ENCODE measurements at places on chromosomes 4 and X.

GRCh38 chr4:44738615-44739014 is 12.3 kb upstream of the GNPDA2 start:
- no peak for DNase-seq

- DNase-seq: no peak
These were observed 214.4 kb downstream of the DCHS2 start for GRCh38 chr4:154277172-154277571.

DNA sequence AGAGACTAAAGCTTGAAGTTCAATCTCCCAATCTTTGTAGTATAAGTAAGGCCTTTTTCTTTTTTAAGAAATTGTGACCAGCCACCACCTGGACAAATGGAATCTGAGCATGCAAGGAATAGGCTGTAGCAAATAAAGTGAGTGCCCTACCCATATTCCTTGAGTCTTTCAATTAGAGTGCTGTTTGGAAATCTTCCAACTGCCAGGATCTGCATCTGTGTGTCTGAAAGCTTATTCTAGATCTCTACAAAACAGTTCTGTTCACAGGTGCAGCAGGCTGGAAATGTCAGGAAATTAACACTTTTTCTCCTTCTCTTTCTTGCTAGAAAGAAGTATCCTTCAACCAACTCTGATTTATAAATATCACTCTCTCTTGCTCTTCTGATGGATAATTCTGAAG is 76.7 kb upstream of the NDST3 start:
- no peak for DNase-seq

DNA sequence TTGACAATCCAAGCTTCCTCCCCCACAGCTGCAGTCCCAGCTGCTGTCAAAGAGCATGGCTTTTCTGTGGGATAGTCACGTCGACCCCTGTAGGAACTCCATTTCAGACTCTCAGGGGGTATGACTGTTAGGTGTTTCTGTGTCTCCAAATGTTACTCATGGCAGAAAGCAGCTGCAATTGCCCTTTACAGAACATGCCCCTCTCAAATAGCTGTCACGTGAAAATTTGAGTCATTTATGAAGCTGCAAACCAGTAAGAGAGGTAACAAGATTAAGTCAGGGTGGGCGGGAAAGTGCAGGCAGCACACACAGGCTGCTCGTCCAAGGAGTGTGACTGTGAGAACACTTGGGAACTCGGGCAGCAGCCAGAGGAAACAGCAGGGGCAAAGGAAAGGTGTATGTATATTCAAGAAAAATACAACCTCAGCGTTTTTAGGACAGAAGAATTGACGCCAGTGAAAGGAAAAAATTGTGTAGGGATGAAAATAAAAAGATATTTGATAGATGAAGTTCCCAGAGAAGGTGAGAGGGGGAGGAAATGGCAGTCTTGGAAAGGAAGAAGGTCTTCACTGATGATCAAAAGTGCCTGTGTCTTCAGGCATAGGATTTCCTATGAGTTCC is 66.5 kb upstream of the TMEM184C start:
- DNase-seq: no peak

DNA sequence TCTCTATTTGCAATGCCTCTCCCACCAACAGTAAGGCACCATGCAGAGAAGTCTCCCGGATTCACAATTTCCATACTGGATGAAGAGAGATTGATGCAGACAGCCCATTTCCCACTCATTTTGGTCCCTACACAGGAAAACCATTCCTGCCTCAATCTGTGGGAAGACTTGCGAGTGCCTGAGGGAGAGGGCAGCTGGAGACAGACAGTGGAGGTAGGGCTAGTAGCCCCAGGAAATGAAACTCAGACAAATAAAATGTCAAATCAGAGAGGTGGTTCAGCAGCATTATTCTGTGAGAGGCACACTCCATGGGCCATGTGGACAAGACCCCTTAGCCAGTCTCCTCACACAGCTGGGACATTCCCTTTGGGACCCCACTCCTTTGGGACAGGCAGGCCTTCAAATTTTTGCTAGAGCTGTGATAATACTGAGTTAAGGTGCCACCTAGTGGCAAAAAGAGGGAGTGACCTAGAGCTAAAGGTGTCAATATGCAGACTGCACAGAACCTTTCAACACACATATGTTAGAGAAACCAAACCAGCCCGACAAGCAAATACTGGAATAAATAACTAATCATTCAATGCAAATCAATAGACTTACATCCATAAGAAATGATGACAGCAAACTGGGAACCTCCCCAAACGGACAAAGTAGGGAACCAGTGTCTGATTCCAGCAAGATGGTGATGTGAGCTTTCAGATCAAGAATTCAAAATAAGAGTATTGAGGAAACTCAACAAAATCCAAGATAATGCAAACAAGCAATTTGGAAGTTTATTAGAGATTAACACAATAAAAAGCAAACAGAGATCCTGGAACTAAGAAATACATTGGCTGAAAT is 1865.3 kb upstream of the AGA start:
- no peak for DNase-seq
